Left cardiac atrium (tissue), 4 donors: ENCODE measurements at places on chromosomes 2 and 18.

DNA sequence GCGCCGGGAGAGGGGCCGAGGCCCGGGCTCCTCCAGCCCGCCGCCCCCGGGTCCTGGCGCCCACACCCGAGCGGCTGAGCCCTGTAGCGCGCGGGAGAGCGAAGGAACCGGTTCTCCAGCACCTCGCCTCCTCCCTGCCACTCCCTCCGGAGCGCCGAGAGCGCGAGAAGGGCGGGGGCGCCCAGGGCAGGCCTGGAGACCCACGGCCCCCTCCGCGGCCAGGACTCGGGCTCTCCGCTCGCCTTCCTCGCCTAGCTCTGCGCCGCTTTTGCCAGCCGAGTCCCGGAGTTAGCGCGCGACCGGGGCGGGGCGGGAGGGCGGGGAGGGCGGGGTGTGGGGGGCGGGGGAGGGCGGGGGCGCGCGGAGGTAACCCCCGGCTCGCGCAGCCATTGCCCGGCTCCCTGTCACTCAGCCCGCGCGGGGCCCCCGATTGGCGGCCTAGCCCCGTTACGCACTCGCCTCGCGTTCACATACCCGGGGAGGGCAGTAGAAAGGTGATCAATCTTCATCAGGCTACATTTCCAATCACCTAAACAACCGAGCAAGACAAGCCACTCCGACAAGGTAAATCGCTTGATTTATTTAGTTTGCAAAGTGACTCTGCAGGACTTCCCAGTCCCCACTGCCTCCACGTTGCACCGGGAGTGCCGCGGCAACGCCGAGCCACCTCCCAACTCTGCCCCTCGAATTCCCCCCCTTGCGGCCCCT is at the start of gene OTX1:
Gene OTX1 (plus strand): TSS at position 497 of the 708 bp plus-strand sequence. CDS start 2,161 bp downstream, outside the sequence.
- no peak for DNase-seq

- no peak for DNase-seq
Measured at GRCh38 chr2:121682396-121683298, 33.4 kb upstream of the CLASP1 start.

DNA sequence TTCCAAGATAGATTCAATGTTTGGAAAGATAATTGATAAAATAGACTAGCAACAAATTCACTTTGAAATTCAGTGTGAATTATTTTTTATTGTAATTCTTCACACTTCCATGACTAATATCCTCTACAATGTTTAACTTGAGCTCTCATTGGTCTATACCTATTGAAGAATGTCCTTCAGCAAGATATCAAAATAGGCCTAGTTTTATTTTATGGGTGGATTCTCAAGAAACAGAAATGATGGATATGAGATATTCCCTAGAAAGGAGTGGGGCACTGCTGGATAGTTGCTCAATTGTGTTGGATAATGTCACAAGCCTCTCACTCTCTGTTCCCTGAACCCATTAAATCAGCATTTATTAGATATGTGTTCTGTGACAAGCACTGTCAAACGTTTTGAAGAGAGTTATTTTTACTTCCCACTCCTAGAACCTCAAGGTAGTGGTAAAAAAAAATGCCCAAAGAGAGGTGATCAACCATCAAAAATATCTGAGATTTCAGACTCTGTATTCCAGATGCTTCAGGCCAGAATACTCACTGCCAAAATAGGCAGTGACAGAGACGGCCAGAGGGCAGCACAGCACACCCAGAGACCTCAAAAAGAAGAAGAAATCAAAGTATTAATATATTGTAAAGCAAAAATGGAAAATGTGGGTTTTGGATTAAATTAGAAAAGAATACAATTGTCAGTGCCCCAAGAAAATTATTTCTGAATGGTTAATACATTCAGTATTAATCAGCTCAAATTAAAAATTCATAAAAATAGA is 87.5 kb downstream of the TRIB2 start:
- DNase-seq, result no peak

DNA sequence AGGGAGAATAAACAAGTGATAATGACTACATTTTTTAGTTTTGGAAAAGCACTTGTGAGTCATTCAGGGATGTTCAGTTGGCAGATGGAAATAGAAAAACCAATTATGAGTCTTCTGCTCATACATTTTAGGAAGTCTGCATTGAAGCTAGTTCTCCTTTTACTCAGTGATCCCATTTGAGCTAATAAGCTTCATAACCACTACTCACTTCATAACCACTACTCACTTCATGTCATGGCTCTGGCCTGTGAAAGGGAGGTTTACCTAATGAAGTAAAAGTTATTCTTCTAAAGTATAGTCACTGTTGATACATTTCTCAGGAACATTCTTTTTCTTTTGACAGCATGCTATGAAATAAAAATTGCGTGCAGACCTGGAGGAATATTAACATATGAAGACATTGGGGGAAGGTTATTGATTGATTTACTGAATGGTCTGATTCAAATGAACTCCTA is 948.7 kb downstream of the TSN start:
- DNase-seq, result no peak

- no peak for DNase-seq
Measured at GRCh38 chr18:22452226-22452668, 34.5 kb upstream of the CTAGE1 start.

DNA sequence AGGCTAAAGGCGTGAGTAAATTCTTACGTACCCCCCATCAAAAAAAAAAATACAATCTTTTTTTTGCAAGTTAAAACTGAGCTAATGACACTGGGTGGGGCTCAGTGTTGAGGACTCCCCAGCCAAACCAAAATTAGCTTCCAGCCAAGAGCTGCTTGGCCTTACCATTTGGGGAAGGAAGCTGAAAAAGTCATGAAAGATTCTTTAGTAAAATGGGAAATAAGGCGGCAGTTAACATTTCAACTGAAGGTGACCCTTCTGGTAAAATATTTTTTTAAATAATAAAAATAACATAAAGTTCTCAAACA is 16.4 kb downstream of the SMAD7 start:
- no peak for DNase-seq

- no peak for DNase-seq
Measured at GRCh38 chr2:168948621-168949212, 47.6 kb downstream of the G6PC2 start.

- no peak for DNase-seq
Measured at GRCh38 chr2:10211844-10212422, 89.4 kb downstream of the RRM2 start.

DNA sequence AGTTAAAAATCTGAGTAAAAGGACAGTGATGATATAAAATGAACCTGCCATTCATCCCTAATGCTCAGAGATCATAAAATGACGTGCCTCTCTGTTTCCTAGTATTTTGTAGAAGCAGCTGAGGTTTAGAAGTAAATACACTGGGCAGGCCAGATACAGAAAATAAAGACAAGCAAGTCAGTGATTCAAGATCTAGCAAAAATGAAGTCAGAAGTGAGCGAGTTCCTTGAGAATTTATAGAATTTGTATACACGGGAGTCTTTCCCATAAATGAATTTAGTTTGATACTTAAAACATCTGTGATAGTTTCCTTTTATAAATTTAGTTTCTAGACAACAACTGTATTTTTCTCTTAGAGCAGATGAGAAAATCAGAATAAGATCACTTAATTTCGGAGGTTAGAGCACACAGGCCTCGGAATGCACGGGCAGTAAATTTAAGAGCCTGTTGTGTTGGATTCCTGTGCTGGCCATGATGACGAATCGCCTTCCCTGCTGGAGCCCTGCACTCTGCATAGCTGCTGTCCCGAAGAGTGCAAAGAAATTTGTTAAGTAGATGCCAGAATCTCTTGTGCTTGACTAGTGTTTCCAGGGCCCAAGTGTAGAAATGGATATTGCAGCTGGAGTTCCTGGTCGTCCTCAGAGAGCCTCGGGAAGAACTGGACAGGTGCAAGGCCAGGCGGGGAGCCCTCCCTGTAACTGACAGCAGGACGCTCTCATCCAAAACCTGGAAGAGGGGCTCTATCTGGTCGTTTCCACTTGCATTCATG is 83.7 kb upstream of the RBM44 start:
- no peak for DNase-seq

DNA sequence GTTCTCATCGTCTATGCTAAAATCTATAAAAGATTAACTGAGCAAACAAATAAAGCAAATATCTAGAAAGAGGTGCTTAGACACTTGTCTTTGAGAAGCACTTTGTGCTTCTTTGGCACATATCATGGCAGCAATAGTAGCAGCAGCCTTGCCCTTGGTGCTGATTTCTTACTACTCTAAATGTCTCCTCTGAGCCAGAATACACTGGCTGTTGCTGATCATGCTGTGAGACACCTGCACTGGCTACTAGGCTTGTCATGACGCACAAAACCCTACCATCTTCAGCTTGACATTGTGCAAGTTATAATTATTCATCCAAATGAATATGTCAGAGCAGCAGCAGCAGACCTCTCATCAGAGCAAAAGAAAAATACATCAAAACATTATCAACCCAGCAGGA is 46.7 kb downstream of the FANCL start:
- no peak for DNase-seq

DNA sequence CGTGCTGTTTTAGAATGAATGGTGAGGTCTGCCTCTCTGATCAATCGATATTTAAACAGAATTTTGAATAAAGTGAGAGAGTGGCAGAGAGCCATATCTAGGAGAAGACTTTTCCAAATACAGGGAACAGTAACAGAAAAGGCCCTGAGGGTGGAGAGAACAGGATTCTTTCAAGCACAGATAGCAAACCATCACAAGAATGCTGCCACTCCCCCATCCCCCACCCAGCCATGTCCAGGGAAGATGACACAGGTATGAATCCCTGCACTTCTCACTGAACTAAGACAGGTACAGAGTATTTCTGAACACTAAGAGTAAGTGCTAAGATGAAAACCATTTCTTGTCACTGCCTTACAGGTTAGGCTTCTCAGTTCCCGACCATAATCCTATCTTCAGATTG is 23.6 kb downstream of the LRATD1 start:
- no peak for DNase-seq

DNA sequence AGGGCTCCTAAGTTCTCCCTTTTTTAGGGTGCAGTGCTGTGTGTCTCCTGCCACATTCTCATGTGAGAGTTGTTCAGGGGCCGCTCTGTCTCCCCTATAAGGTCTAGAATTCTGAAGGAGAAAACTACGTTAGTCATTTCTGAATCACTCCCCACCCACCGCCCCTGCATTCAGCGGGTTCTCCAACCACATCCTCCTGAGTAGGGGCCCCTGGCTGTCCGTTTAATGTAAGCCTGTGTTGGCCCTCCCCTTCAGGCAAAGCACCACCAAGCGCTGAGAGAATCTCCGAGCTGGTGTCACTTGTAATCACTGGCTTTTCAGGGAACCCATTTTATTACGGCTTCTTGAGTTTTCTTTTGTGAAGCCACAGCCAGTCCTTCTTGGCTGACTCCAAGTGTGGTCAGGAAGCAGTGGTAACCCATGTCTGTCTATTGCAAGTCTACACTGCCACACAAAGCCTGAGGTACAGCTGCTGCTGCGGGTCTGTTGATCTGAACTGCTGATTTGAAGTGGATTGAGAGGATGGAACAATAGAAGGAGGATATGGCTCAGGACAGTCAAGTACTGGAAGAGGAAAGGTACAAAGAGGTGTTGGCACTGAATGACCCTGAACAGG is 16.9 kb downstream of the LCT start:
- DNase-seq, result no peak

DNA sequence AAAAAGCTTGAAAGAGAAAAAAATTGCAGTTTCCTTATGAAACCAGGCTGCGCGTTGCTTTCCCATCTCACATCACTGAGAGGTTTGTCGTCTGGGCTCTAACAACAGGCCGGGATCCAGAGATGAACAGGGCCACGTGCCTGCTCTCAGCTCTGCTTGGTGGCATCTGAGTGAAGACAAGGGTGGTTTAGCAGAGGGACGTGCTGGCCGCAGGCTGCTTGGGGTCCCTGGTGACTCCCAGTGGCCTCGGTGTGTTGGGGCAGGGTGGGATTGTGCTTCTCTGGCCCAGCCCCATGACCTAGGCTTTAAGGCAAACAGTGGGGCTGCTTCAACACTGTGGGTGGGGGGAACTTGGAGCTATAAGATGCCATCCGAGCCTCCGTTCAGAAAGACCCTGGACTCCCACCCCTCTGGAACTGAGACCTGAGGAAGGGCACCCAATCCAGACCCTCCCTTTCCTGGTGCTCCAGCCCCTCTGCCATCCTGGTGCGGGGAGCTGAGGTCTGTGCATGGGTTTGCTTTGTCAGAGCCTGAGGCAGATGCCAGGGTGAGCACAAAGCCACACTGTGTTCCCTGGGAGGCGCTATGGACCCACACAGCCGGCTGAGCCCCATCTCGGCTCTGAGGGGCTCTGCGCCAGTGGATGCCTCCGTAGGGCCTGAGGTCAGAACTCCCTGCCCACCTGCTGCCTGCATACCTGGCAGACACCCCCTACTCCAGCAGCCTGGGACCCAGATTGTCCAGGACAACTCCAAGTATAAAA is 18.4 kb upstream of the HPCAL1 start:
- no peak for DNase-seq

- DNase-seq, result no peak
Measured at GRCh38 chr2:98470851-98471255, 26.2 kb downstream of the INPP4A start.

DNA sequence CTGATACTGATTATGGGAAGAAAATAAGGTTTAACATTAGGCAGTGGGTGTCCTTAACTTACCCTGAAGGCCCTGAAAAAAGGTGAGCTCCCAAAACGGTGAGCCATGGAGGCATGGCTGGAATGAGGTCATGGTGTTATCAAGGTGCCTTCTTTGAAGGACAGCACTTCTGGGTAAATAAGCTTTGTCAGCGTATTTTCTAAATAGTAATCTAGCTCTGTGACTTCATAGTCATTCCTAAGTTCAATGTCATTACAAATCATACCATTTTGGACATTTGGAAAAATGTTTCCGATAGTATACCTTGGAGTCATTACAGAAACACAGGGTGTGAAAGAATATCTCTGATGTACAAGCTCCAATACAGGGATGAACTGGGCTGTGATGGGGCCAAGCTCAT is 35.2 kb upstream of the CNGA3 start:
- no peak for DNase-seq
